ENCODE measurements at places on chromosomes 4 and X.

GRCh38 chrX:152306331-152306730, 144.8 kb downstream of the GABRA3 start:
- DNase-seq = no peak

GRCh38 chr4:11019451-11020240, 335.1 kb upstream of the CLNK start:
- no peak for DNase-seq

GRCh38 chrX:118221270-118221669, 104.7 kb upstream of the KLHL13 start:
- no peak for DNase-seq

DNA sequence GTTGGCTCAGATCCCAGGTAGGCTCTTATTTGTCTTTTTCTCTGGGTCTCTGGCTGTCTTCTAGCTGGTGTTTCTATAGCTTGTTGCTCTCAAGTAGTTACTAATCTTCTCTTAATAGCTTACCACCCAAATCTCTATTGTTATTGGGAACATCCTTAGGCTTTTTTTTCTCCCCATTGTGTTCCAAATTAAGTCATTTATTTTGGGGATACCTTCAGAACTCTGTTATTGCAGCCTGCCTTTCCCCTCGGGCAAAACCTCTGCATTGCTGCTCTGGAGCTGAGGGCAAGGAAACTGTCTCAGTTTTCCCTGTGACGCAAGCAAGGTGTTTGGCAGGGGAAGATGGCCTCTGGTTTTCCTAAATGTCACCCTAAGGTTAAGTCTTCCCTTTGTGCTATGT, 338.1 kb upstream of the ZCCHC13 start:
- DNase-seq = no peak

DNA sequence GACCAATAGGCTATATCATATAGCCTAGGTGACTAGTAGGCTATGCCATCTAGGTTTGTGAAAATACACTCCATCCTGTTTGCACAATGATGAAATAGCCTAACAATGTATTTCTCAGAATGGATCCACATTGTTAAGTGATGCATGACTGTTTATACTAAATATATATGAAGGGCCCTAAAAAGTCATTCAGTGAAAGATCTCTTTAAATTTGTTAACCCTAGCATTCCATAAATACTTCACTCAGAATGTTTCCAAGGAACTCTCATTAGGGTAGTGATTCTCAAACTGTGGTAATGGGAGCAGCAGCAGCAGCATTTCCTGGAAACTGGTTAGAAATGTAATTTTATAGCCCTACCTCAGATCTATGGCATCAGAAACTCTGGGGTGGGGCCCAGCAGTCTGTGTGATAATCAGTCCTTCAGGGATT, 74.9 kb downstream of the PRRG1 start:
- no peak for DNase-seq

- DNase-seq = no peak
Observed at GRCh38 chr4:109879081-109879480, 31.2 kb downstream of the LRIT3 start.

DNA sequence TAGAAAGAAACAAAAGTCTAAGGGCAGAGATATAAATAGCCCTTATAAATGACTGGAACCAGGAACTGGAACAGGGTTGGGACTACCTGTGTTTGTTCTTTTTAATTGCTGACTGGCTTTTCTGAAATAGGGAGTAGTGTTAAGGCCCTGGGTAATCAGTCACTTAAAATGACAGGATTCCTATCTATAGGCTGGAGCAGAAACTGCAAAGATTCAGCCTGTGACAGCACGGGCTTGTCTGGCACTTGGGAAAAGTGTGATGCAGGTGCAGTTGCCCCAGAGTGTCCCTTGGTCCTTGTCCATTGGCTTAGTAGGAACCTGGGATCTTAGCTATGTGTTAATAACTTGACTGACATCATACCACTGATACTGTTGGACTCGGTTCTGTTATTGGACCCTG, 14.7 kb upstream of the PLAC8 start:
- DNase-seq = no peak

GRCh38 chr4:121777625-121778024, 12.7 kb upstream of the SMIM43 start:
- DNase-seq = no peak

GRCh38 chrX:124275182-124275894, 57.1 kb upstream of the TEX13D start:
- no peak for DNase-seq

DNA sequence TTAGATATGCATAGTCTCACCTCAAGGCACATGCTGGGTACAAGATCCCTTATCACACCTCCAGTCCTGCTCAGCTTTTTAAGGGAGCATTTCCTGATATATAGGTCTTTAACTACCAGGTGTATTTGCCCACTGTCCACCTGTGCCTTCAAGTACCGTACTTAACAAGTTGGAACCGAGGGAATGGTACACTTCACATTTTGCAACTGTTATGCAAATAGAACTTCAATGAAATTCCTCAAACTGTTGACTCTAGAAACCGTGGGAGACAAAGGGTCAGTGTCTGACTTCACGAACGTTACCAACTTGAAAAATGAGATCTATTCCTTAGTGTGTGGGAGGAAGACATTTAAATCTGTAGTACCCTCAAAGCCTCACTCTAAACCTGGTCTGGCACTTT, 5.2 kb downstream of the TRIM2 start:
- no peak for DNase-seq

DNA sequence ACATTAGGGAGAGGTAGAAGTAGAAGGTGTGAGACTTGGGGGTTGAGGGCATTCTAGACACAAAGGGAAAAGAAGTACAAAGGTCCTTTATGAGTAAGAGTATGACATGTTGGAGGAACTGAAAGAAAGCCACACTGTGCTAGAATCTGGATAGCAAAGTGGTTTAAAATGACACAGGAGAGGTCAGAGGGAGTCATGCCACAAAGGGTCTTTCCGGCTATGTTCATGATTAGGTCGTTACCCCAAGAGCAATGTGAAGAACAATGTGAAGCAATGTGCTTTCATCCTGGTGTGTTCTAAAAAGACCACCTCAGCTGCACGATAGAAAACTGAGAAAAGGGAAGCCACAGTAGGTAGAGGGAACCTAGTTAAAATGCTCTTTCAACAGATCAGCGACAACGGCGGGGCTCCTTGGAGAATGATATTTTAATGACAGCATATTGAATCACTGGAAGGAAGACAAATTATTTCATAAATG, 29.2 kb downstream of the SMIM14 start:
- no peak for DNase-seq

DNA sequence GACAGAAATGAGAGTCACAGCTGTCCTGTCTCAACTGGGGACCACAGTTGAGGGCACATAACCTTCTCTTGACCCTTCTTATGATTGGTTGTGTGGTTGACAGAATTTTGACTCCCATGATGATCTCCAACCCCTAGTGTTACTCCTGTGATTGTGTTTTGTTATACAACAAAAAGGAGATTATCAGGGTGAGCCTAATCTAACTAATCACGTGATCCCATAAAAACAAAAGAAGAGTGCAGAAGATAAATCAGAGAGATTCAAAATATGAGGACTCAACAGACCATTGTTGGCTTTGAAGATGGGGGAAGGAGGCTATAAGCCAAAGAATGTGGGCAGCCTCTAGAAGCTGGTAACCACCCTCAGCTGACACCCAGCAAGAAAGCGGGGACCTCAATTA, 72.7 kb downstream of the GUCY2F start:
- DNase-seq = no peak

- no peak for DNase-seq
Observed at GRCh38 chrX:154132366-154132765, 11.7 kb upstream of the OPN1LW start.

DNA sequence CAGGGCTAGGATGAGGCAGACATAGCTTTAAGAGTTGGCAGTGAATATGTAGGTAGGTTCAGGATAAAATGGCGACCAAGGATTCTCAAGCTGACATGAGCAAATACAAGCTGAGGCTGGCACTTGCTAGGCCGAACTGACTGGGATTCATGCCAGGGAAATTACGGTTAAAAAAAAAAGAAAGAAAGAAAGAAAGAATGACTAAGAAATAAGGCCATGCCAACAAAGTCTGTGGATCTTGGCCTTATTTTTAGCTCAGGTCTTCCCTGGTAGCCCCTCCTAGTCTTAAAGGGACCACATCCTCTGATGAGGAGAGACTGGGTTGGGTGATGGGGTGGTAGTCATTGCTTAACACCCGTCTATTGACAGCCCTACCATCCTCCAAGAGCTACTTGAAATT, 64.4 kb upstream of the KLHL13 start:
- no peak for DNase-seq

DNA sequence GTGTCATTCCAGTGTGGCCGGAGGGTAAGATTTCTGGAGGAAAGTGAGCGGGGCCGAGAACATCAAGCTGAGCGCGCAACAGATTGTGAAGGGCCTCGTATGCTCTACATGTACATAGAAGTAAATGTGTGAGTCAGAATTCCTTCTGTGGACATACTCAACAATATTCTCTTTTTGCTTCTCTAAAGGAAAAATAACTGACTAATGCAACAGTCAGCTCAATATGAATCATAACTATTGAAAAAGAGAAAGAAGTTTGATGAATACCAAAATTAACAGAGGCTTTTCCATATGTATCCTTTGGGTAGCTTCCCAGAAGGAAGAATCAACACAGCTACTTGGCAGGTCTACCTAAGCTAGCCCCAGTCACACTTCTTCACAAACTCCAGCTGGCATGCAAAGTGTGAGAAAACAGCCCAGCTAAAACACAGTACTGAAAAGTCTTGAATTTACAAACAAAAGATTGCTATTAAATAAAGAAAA, 87.5 kb upstream of the ZFP42 start:
- no peak for DNase-seq

DNA sequence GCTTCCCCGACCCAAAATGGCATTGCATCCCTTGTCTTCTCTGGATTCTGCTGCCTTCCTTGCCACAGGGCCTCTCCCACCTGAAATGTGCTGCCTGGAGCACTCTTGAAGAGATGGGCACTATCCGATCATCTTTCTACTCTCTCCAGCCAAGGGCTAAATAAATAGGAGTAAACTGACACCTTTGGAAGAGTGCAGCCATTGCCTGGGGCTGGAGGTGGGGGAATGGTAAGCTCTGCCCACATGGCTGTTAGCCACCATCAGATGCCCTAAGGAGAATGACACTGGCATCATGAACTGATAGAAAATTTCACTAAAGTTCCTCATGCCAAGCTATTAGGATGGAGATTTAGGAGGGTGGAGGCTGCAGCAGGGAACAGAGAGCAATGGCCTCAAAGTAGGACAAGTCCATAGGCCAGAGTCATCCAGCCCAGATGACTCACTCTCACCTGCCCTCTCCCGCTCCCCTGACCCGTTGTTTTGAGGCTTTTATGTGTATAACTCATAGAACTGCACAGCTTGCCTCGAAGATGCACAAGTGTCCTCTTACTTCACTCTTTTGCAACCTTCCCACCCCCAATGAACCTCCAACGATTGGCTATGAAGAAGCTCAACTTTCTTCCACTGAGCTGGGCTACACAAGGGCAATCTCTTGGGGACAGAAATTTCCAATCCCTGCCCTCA, 822 bp upstream of the PFKFB1 start:
- no peak for DNase-seq

DNA sequence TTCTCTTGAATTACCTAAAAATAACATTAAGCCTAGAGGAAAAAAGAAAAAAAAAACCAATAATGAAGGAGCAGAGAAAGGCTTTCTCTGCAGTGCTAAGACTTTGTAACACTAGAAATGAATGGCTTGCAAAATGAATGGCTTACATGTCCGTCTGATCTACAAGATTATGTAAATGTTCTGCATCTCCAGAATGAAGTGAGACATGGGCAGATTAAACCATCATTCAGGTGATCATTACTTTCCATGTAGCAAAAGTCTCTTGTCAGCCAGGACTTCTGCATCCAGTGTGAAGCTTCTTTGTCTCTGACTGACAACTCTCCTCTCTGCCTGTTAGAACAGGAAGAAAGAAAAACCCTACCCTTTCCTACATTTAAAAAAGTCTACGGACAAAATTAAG, 304.3 kb downstream of the LDB2 start:
- no peak for DNase-seq

- no peak for DNase-seq
Observed at GRCh38 chrX:51272638-51273037, 60.0 kb upstream of the NUDT10 start.

DNA sequence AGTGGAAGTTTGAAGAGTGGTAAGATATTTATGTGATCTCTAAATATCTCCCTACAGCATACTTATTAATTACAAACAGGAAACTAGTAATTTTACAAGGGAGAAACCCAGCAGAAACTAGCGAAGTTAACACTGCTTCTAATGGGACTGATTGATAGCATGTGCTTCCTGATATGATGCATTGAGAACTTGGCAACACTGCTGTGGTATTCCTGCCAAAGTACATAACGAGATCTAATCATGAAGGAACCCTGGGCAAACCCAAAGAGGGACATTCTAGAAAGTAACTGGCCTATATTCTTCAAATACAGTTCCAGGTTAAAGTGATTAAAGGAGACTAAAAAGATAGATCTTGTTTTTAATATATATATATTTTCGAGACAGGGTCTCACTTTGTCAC, 4.6 kb upstream of the GPR34 start:
- no peak for DNase-seq

DNA sequence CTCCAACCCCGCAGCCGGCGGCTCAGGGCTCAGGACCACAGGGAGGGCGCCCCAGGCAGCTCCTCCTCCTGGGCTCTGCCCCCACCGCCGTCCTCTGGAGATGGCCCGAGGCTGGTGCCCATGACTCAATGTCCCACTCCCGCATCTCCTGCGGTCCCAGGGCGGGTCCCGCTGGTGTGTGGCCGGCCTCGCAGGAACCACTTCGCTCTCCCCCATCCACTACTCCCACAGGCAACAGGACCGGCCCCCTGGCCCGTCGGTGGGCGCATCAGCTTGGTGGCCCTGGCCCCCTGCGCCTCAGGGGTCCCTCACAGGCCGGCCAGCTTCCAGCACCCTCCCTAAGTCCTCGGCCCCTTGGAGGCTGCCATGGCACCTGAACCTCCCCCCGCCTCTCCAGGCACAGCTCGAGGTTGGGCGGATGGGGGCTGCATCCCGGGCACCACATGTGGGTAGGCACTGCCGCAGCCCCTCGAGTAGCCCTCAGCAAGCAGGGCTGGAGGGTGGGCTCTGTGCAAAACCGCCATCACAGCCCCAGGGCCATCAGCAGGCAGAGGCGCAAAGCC, 22.8 kb upstream of the SPON2 start:
- DNase-seq = no peak

GRCh38 chr4:181219783-181220416, 1023.3 kb upstream of the TENM3 start:
- DNase-seq = no peak

DNA sequence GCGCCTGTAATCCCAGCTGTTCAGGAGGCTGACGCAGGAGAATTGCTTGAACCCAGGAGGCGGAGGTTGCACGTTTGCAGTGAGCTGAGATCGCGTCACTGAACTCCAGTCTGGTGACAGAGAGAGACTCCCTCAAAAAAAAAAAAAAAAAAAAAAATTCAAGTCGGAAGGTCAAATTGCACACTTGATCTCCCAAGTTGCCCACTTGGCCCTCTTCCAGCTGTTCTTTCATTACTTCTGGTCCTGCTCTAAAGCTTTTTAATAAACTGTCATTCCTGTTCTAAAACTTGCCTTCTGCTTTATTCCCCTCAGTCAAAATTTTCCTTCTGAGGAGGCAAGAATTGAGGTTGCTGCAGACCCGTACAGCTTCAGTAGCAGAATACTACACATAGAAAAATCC, 2358.0 kb downstream of the ARAP2 start:
- no peak for DNase-seq
